Activated naive CD4-positive, alpha-beta T cell treated with anti-CD3 and anti-CD28 coated beads for 36 hours (primary cell): ENCODE measurements at places on chromosomes 7 and 10. TPM values are rescaled to one million over a fixed set of nuclear protein-coding genes. Genes with fewer than 3 reads are reported as not detected.

DNA sequence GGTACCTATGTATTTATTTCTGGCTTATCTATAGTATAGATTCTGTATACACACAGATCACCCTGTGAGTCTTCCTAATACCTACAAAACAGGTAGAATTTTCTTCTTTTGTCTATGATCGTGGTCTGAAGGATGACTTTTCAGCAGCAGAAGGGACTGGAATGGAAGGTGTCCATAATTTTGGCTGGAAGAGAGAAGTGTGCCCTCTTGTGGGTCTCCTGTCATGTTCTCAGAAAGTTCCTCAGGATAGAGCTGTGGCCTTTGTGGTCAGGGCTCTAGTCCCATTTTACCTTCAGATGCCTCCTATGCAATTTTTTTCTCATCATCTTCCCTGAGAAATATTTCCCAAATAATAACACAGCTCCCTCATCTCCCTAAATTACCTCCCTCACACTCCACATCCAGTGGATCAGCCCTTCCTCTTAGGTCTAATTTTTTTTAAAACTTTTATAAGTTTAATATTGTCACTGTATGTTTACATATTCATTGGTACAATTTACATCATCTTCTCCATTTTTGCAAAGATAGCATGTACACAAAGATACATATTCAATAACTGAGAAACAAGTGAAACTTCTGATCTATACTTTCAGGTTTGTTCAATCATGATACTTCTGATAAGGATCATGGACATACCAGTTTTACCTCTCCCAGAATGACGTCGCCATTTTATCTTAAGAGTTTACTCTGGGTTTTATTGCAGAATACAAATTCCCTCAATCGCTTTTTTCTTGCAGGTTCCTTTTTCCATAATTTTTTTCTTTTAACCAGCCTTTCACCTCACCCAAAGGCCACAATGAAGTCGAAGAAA, 112.7 kb downstream of the REEP3 start:
- DNase-seq, result peak; percentile 17

DNA sequence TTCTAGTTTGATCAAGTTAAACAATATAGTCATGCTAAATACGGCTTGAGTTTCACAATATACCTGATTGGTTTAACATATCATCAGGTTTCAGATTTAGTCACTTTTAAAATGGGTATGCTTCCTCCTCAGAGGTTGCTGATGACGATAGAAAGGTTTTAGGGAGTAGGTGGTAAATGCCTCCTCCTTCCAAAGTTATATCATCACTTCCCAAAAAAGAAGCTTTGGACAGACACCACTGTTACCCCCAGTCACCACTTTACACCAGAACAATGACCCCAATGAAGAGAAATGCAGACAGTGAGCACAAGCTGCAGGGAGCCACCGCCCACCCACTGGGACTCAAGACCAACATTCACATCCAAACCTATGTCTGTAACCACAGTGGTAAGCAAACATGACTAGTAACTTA, 244.6 kb downstream of the SORCS1 start:
- DNase-seq, result no peak

GRCh38 chr7:129882531-129882930, 70.2 kb downstream of the UBE2H start:
- no peak for DNase-seq

The GALNT17 gene
- not detected for total RNA-seq

GRCh38 chr10:101839416-101840063, 4.1 kb downstream of the KCNIP2 start:
- peak; percentile 54 for DNase-seq

DNA sequence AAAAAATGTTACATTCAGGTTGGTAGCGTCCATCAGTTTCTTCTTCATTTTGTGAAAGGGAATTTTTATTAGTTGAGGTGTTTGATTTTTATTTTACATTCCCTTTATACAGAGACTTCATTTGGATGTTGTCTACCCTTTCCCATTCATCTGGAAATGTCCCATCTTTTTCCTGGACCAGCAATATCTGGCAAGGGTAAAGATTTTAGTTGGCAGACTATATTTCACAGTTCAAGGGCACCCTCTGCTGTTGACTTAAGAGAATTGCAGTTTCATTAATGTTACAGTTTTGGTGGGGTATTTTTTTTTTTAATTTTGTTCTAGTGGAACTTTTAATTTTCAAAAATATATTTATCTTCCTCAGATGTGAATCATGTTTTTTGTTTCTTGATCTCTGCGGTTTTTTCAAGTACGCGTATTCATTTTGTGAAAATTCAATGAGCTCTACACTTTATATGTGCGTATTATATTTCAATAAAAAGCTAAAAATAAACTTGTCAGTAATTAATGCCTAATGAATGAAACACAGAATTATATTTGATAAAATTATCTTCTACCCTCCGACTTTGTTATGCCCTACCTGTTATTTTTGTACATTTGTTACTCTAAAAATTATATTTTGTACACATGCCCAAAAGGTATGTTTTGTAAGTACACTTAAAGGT, 97.9 kb upstream of the KLF14 start:
- DNase-seq, result no peak

The INMT gene
- not detected for total RNA-seq
